ENCODE measurements at places on chromosomes 4 and X.

GRCh38 chrX:109939498-109939897, 63.4 kb upstream of the TMEM164 start:
- no peak for DNase-seq

DNA sequence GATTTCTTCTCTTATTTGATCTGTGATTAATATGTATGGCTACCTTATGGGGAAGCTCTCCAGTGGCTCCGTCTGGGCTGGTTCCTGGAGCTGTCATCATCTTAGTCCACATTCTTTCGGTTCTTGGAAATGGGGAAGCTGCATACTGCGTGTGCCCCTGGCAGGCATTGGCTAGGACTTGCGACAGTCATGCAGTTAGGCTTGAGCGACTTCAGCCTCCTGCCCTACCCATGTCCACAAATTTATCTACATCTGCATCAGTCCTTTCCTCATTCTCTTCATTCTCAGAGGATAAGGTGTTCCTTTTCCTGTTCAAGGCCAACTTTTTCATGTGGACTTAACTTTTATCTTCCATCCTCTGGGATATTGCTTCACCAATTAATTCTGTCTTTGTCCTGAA, 214.2 kb downstream of the RELL1 start:
- no peak for DNase-seq

DNA sequence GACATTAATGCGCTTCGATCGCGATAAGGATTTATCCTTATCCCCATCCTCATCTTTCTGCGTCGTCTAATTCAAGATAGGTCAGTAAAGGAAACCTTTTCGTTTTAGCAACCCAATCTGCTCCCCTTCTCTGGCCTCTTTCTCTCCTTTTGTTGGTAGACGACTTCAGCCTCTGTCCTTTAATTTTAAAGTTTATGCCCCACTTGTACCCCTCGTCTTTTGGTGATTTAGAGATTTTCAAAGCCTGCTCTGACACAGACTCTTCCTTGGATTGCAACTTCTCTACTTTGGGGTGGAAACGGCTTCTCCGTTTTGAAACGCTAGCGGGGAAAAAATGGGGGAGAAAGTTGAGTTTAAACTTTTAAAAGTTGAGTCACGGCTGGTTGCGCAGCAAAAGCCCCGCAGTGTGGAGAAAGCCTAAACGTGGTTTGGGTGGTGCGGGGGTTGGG, 528 bp upstream of the FGF2 start:
- DNase-seq: peak; percentile 64

GRCh38 chr4:123248085-123248659, 148.4 kb upstream of the SPRY1 start:
- peak; percentile 47 for DNase-seq
